ENCODE measurements at places on chromosomes 4 and X.

DNA sequence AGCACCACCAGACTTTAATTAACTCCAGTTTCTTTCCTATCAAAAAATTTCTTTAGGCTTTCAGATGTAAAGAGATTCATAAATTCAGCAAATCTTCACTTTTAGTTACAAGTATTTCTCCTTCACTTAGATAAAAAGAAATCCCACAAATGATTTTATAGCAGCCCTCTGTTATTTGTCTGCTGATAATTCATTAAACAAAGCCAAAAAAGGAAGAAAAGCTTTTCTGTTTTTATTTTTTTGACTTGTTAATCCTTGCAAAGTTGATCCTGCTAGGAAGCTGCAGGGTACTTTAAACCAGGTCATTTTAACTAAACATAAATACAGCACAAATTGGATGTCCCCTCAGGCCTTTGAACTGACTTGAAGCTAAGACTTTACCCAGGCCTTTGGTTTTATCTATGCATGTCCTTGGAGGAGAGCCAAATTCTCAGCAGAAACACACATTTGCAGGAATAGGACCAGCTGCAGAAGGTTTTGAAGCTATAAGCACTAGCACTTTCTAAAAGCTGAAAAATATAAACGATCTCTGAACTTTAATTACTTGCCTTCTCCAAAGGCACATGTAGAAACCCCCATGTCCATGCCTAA lies 57.5 kb downstream of the PCDH18 start:
- peak; percentile 83 for DNase-seq

GRCh38 chr4:25811374-25811690 lies 51.5 kb downstream of the SEL1L3 start:
- no peak for DNase-seq

GRCh38 chr4:85669204-85669603 lies 194.3 kb downstream of the ARHGAP24 start:
- DNase-seq: no peak

DNA sequence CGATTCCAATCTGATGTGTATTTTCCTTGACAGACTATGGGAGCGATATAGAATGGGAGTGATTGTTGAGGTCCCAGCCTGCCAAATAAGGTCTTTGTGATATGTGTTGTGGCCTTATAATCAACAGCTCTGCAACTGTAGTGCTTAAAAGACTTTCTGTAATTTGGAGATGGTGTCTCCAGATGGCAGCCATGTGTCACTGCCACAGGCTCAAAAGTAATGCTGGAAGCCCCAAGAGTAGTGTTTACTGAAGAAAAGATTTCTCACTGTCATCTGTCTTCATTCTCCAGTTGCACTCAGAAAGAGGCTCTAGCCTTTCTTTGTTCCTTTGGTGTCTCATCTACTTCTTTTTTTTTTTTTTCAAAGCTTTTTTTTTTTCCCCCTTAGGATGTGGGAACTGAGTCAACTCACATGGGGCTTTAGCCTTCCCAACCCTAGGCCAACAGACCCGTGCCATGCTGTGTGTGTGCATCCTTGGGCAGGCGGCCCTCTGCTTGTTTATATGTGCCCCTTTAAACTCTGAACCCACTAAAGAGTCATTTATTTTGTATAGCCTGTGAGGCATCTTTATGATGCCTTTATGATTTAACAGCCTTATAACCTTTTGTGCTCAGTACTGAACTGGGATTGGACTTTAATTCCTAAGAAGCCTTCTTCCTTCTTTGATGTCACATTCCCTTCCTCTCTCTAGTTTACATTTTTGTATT lies 15.6 kb downstream of the SRPX2 start:
- DNase-seq: peak; percentile 49

- DNase-seq: no peak
Measured at GRCh38 chr4:152221816-152222516, 313.9 kb downstream of the FBXW7 start.

DNA sequence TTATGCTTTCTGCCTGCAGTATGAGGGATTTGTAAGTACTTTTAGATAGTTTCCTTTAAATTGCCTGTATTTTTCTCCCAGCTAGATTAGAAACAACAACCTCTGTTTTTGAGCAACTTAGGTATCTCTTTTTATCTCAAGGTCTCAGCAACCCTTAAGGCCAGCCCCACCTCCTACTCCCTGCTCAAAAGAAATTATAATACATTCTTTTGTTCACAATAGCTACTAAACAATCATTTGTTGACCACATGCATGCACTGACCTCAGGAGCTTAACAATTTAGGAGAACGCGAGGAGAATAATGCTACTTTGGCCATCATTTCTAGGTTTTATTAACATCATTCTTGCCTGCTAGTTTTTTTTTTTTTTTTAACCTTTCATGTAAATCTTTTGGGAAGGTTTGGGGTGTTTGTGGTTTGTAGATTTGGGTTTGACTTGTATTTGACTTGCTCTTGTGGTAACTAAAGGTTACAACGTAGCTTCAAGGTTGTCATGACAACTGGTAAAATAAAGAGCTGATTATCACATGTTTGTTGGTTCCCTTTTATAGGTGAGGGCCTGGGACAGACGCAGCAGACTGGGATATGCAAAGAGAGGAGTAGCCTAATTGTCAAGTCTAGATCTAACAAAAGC lies 145.4 kb upstream of the PLAC1 start:
- DNase-seq: no peak

GRCh38 chr4:29276150-29276549 lies 1444.0 kb upstream of the PCDH7 start:
- DNase-seq: no peak

- no peak for DNase-seq
Measured at GRCh38 chr4:152599095-152599494, 63.2 kb upstream of the FBXW7 start.

GRCh38 chr4:151584101-151584500 lies 175.1 kb downstream of the FHIP1A start:
- DNase-seq: no peak

DNA sequence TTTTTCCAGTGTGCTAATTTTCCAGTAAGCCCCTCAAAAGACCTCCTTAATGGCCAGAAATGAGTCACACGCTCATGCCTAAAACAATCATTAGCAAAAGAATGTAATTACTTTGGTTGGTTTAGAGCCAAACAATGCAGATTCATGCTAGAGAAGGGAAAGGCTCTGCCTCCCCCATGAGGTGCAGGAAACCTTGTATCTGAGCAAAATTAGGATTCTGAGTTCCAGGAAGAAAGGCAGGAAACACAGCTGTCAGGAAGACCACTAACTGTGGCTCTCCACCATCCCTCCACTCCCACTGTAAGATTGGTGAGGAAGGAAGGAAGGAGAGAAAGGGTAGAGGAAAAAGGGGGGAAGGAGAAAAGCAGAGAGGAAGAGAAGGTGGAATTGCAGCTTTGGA lies 104.9 kb upstream of the DHX15 start:
- DNase-seq: no peak

- no peak for DNase-seq
Measured at GRCh38 chr4:3524349-3524748, 7.9 kb downstream of the LRPAP1 start.

DNA sequence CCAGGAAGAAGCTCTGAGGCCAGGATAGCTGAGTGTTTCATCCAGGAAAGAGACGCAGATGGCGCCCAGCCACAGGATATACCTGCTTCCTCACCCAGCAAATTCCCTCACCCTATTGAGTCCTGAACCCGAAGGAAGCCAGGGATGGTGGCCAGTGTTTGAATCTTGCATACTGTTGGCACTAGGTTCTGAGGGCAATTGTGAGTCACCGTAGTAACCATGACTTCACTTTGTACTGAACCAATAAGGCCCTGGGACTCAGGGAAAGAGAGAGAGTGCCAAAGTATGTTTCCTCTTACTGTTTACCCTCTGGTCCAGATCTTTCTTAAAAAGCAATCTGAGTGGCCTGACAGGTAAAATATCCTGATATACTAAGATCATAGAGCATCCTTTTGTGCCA lies 25.6 kb upstream of the SMIM10L2A start:
- peak; percentile 7 for DNase-seq

DNA sequence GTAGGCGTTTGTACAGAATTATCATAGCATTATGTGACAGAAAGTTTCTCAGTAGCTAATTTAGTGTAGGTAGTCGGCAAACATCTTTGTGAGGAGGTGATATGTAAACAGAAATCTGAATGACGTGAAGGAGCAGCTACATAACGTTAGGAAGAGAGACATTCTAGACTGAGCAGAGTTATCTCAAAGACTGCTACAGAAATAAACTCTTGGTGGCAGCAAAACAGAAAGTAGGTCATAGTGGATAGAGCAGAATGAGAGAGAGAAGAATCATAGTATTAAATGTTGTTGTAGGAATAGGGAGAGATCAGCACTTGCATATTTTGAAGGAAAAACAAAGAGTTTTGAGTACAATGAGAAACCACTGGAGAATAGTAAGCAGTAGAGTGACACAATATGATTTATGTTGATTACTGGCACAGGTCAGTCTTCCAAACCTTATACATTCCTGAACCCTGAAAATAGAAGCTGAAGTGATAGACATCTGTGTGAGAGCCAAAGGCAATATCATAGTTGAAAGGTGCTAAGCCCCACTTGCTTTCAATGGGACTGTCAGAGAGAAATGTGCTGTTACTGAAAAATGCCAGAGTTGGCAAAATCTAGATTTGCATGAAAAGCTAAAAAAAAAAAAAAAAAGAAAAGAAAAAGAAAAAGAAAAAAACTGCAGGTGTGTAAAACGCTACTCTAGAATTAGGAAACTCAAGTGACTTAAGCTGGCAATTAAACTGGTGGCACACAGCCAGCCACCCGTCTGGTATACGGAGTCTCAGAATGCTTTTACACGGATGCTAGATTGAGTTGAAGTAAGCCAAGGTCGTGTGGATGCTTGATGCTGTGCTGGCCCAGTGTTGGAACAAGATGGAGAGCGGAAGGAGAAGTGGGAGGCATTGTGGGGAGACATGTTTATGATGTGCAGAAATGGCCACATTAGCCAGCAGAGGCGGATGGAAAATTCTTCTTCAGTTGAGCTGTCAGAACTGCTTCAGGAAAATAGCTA lies 750.2 kb upstream of the HS3ST1 start:
- no peak for DNase-seq

GRCh38 chrX:129984111-129984958 lies 1.9 kb downstream of the BCORL1 start:
- peak; percentile 45 for DNase-seq

- no peak for DNase-seq
Measured at GRCh38 chr4:1978741-1979476, 29.9 kb downstream of the NELFA start.

GRCh38 chr4:6869944-6870343 lies 39.7 kb upstream of the TBC1D14 start:
- no peak for DNase-seq

DNA sequence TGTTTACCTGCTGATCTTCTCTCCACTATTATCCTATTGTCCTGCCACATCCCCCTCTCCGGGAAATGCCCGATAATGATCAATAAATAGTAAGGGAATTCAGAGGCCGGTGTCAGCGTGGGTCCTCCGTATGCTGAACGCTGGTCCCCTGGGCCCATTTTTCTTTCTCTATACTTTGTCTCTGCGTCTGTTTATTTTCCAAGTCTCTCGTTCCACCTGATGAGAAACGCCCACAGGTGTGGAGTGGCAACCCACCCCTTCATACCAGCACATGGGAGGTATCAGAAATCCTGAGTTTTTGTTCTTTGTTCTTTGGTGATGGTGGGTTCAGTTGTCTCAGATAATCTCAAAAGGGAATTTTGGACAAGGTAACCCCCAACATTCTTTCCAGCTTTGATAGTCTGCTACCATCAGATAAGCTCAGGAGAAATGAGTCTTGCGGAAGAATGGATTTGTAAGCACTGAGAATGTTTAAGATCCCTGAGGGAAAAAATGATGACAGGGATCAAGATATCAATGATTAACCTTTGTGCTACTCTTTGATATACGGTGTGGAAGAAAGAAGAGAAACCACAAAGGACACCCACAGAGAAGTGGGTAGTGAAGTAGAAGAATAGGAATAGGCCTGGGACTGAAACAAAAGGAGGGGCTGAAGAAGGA lies 117.9 kb downstream of the CEP44 start:
- DNase-seq: no peak

- DNase-seq: no peak
Measured at GRCh38 chr4:140070366-140070765, 83.6 kb downstream of the MAML3 start.

- no peak for DNase-seq
Measured at GRCh38 chr4:55385201-55385649, 10.5 kb upstream of the TMEM165 start.

- DNase-seq: no peak
Measured at GRCh38 chr4:119765951-119766350, 137.3 kb upstream of the PDE5A start.

DNA sequence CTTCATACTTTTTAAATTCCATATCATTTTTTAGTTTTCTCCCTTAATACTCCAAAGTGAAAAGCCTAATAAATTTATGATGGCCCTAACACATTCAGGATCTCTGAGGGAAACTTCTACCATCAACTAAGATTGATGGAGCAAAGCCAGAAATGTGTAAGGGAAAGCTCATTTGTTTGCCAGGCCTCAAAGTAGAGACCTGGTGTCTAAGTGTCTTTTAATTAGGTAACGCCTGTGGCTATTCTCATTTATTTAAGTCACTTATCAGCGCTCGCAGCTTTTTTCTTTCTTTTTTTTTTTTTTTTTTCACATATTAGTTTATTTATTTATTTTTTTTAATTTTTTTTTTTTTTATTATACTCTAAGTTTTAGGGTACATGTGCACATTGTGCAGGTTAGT lies 242.4 kb downstream of the TMA16 start:
- DNase-seq: no peak

GRCh38 chr4:91909963-91910362 lies 393.8 kb upstream of the GRID2 start:
- DNase-seq: no peak

DNA sequence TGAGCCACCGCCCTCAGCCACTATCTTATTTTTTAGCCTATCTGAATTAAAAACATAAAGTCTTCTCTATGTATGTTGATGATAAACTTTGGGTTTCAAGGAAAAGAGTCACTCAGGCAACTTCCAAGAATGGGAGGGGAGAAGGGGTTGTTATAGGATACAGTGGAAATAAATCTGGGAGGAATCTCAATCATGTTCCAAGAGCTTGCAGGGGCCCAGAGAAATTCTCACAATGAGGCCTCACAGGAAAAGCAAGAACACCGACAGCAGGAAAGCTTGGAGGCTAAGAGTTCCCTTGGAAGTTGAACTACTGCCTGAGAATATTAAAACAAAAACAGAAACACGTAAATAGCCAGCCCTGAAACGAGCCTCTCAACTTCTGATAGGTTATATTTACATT lies 384.6 kb upstream of the IGFBP7 start:
- no peak for DNase-seq

GRCh38 chrX:23786268-23786815 lies 3.4 kb downstream of the SAT1 start:
- DNase-seq: no peak

- DNase-seq: peak; percentile 62
Measured at GRCh38 chr4:67909905-67910584, 26.2 kb upstream of the TMPRSS11D start.

- no peak for DNase-seq
Measured at GRCh38 chrX:11757397-11757718, 679 bp upstream of the MSL3 start.
